ENCODE measurements at places on chromosomes 3 and 15. TPM values are rescaled to one million over a fixed set of nuclear protein-coding genes. Genes with fewer than 3 reads are reported as not detected.

THPO gene
- 0.41 TPM for total RNA-seq

DNA sequence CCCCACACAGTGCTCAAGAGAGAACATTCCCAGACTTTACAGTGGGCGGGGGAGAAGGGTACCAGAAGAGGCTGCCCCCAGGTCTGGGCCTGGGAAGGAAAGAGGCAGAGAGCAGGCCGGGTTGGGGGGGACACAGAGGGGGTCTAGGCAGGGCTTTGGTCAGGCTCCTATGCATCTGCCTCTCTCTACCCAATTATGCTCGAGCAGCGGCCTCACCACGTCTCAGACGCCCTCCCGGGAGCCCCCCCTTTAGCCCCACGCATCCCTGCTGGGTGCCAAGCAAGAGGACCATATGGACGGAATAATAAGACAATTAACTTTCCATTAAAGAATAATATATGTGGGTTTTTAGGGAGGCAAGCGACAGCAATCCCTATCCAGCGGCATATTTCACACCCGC, 32.8 kb downstream of the CACNA2D2 start:
- H3K27me3 ChIP-seq, result peaks cover 7% of the 10 kb centered on the region
- H3K4me3 ChIP-seq, result no peak overlapping the region
- no peaks in the 10 kb centered on the region for H3K4me1 ChIP-seq
- DNase-seq, result no peak

- H3K27ac ChIP-seq, result no peak overlapping the region
- H3K36me3 ChIP-seq, result no peaks in the 10 kb centered on the region
- H3K27me3 ChIP-seq, result no peaks in the 10 kb centered on the region
- no peaks in the 10 kb centered on the region for H3K4me1 ChIP-seq
- no peak overlapping the region for H3K4me3 ChIP-seq
Observed at GRCh38 chr15:74798388-74799254, 14.0 kb upstream of the LMAN1L start.

LMOD3 gene
- total RNA-seq, result 0.12 TPM

DNA sequence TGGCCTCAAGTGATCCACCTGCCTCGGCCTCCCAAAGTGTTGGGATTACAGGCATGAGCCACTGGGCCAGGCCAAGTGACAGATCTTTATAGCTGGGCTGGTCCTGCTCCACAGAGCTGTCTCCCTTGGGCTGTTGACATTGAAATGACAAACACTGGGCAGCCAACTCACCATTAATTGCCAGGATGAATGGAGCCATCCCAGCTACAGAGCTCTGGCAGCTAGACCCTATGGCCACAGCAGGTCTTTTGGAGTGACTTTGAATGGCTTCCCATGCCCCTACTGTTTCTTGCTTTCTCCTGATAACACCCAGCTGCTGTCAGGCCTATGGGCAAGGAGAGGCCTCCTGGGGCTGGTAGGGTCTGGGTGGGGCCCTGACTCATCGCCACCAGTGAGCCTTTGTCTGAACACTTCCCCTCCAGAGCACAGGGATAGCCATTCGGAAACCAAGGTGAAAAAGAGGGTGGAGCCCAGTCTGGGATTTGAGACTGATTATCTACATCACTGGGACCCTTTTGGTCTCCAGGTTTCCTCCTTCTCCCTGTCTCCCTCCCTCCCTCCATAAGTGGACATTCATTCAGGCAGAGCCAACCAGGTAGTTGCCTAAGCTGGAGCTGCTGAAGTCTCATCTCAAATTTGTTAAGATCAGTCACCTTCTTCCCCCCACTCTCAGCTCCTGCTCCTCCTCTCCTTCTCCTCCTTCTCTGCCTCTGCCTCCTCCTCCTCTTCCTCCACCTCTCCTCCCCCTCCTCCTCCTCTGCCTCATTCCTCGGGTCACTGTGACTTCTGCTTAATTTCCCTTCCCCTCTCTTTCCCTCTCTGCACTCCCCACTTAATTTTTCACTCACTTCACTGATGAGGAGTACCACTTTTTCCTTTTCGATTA, 34.0 kb downstream of the BHLHE40 start:
- H3K4me3 ChIP-seq, result no peak overlapping the region
- H3K36me3 ChIP-seq, result no peaks in the 10 kb centered on the region
- H3K27me3 ChIP-seq, result peaks cover 23% of the 10 kb centered on the region
- H3K27ac ChIP-seq, result no peak overlapping the region

GRCh38 chr3:128878011-128878457, 1.4 kb upstream of the ACAD9 start:
- no peak for DNase-seq
- peaks cover 38% of the 10 kb centered on the region for H3K4me1 ChIP-seq
- H3K36me3 ChIP-seq, result peaks cover 3% of the 10 kb centered on the region
- H3K27ac ChIP-seq, result peak overlapping the region; percentile 98
- peak overlapping the region; percentile 94 for H3K4me3 ChIP-seq

- H3K27ac ChIP-seq, result no peak overlapping the region
- H3K27me3 ChIP-seq, result no peaks in the 10 kb centered on the region
- DNase-seq, result no peak
- H3K4me3 ChIP-seq, result no peak overlapping the region
Observed at GRCh38 chr15:95812491-95812890, 518.0 kb upstream of the NR2F2 start.

- H3K36me3 ChIP-seq, result peaks cover 14% of the 10 kb centered on the region
- H3K4me3 ChIP-seq, result no peak overlapping the region
- no peaks in the 10 kb centered on the region for H3K27me3 ChIP-seq
- H3K4me1 ChIP-seq, result no peaks in the 10 kb centered on the region
Observed at GRCh38 chr15:64423970-64424369, 36.3 kb downstream of the TRIP4 start.

DNA sequence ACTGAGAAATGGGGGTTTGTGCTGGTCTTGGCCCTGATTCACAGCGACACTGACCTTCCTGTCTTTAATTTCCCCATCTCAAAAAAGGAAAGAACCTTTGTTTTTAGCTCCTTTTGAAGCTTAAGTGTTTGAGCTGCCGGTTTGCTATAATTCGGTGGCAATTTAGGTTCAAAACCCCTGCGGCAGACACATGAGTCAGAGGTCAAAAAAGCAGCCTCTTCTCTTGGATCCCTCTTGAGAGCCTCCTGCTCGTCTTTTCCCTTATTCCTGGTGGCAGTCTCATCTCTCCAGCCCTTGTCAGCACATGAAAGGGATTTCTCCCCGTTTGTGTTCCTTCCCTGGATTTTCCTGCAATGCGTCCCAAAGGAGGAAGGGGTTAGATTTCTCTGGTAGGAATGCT, 64.5 kb downstream of the GRIP2 start:
- no peak overlapping the region for H3K4me3 ChIP-seq
- DNase-seq, result no peak
- peaks cover 26% of the 10 kb centered on the region for H3K36me3 ChIP-seq
- no peaks in the 10 kb centered on the region for H3K27me3 ChIP-seq
- peaks cover 17% of the 10 kb centered on the region for H3K4me1 ChIP-seq

DNA sequence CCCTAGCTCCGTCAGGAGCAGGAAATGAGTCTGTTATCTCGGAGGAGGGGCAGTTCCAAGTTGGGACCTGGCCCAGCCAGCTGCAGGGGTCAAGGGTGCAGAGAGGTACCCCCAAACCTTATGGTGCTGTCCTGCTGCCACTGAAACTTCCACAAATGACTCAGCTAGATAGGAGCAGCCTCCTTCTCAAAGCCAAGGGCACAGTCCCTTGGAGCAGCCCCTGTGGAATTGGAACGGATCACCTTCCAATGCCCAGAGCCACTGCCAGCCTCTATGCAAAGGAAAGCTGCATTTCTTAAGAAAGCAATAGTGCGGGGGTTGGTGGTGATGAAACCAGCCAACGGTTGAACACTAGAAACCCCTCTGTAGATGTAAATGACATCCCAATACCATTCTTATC, 19.6 kb upstream of the LRRK1 start:
- no peak for DNase-seq
- peaks cover 29% of the 10 kb centered on the region for H3K4me1 ChIP-seq
- no peaks in the 10 kb centered on the region for H3K36me3 ChIP-seq
- H3K27ac ChIP-seq, result no peak overlapping the region
- H3K4me3 ChIP-seq, result no peak overlapping the region

DNA sequence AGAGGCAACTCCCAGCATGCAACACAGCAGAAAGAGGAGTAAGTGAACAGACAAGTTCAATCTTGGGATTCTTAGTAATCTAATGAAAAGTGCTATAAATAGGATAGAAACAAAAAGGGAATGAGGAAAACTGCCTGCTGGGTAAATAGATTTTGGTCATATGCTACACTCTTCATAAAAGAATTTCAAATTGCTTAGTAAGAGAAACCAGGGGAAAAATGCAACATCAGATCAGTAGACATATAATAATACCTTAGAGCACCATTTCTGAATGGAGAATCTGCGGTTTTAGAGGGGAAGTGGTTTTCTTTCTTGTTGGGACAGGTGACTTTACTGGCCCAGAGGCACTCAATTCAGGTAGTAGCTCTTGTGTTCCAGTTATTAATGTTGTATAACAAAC, 13.4 kb upstream of the TBC1D5 start:
- peaks cover 15% of the 10 kb centered on the region for H3K4me1 ChIP-seq
- H3K27ac ChIP-seq, result no peak overlapping the region
- DNase-seq, result no peak
- H3K36me3 ChIP-seq, result no peaks in the 10 kb centered on the region
- H3K27me3 ChIP-seq, result no peaks in the 10 kb centered on the region
- no peak overlapping the region for H3K4me3 ChIP-seq

PYGO1 gene
- 29.0 TPM for total RNA-seq

DNA sequence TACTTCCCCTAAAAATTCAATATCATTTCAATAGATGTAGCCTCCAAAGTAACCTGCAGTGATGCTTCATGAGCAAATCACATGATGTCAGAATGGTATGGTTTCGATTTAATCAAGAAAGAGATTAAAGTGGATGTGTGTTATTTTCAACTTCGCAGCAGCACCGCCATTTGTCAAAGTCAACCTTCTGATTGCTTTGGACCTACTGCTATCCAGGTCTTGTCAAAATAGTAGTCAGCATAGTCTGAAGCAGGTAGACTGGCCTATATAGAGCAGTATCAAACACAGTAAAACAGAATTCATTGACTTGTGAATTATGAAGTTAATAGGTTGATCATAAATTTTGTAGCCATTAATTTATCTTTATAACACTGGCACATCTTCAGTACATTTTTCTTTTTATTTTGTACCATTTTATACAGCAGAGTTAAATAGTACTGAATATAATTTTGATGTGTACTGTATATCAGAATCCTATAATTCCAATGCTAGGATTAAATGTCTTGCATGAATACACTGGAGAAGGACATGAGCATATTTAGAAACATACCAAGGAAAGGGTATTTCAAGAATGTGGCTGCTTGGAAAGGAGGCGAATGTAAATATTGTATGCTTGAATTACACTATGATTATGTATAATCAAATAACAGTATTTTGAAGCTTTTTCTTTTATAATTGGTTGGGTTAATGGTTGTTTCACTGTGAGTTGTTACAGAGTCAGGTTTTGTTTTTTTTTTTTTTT, 79.6 kb downstream of the CDIN1 start:
- no peak overlapping the region for H3K4me3 ChIP-seq
- no peaks in the 10 kb centered on the region for H3K27me3 ChIP-seq
- DNase-seq, result no peak
- peak overlapping the region; percentile 3 for H3K27ac ChIP-seq

VEPH1 gene
- total RNA-seq, result 8.6 TPM

WDR93 gene
- total RNA-seq, result 1.5 TPM

GRCh38 chr3:30501526-30501925, 104.9 kb upstream of the TGFBR2 start:
- no peak for DNase-seq
- no peak overlapping the region for H3K4me3 ChIP-seq
- no peaks in the 10 kb centered on the region for H3K36me3 ChIP-seq
- H3K4me1 ChIP-seq, result peaks cover 8% of the 10 kb centered on the region
- no peak overlapping the region for H3K27ac ChIP-seq
- no peaks in the 10 kb centered on the region for H3K27me3 ChIP-seq

CLASP2 gene
- 56.8 TPM for total RNA-seq

- H3K27ac ChIP-seq, result no peak overlapping the region
- H3K4me3 ChIP-seq, result no peak overlapping the region
- no peaks in the 10 kb centered on the region for H3K4me1 ChIP-seq
Observed at GRCh38 chr15:48510976-48511375, 134.5 kb downstream of the FBN1 start.

DNA sequence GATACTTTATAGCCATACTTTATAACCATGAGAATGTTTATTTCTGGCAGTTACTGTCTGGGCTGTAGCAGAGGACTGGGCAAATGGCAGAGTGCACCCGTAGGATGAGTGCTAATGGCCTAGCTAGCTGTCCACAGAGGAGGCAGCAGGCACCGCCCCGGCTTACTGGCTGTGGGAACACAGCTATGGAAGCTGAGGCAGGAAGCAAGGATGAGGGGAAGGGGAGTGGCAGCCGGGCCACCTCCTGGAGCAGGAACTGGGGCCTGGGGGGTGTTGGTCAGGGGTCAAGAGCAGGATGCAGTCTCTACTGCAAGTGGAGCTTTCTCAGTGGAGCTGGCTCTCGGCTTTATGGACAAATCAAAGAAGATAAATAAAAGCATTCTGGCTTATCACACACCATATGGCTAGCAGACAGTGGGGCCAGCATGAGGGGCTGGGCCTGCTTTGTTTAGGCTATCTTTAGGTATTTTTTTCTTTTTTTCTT, 316.8 kb upstream of the CTDSPL start:
- H3K27ac ChIP-seq, result no peak overlapping the region
- H3K27me3 ChIP-seq, result peaks cover 4% of the 10 kb centered on the region
- no peak overlapping the region for H3K4me3 ChIP-seq
- H3K36me3 ChIP-seq, result peaks cover 37% of the 10 kb centered on the region
- H3K4me1 ChIP-seq, result peaks cover 24% of the 10 kb centered on the region

DNA sequence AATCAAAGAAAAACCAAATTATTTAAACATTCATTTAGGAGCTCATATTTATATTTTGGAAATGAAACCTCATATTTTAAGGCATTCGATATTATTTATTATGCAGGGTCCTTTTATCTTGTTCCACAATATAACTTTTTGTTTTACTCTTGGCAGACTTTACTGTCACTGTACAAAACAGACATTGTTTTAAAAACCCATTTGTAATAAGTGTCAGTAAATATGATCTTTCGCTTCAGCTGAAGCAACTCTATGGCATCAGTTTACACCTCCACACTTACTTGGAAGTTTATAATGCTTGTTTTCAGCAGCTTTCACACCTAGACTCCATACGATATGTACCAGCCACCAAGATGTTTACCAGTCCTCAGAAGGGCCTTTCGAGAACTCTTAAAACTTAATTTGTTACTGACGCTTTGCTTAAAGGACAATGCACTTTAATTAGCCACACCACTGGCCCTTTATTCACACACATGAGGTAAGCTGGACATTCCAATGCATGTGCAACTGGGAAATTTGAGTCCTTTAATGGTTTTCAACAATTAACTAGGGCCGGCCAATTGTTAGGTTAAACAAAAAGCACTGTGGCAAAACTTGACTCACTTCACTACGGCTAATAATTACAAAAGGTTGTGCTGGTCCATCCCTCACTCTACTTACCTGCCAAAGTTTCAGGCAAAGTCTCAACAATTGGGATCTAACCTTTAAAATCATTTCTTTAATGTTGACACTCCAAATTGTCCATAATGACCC, 16.7 kb downstream of the WWTR1 start:
- DNase-seq, result no peak
- peaks cover 23% of the 10 kb centered on the region for H3K36me3 ChIP-seq
- H3K27me3 ChIP-seq, result no peaks in the 10 kb centered on the region
- H3K4me1 ChIP-seq, result peaks cover 42% of the 10 kb centered on the region

All from type B pancreatic cell (in vitro differentiated cells).